ENCODE measurements at places on chromosomes 12 and 14.

DNA sequence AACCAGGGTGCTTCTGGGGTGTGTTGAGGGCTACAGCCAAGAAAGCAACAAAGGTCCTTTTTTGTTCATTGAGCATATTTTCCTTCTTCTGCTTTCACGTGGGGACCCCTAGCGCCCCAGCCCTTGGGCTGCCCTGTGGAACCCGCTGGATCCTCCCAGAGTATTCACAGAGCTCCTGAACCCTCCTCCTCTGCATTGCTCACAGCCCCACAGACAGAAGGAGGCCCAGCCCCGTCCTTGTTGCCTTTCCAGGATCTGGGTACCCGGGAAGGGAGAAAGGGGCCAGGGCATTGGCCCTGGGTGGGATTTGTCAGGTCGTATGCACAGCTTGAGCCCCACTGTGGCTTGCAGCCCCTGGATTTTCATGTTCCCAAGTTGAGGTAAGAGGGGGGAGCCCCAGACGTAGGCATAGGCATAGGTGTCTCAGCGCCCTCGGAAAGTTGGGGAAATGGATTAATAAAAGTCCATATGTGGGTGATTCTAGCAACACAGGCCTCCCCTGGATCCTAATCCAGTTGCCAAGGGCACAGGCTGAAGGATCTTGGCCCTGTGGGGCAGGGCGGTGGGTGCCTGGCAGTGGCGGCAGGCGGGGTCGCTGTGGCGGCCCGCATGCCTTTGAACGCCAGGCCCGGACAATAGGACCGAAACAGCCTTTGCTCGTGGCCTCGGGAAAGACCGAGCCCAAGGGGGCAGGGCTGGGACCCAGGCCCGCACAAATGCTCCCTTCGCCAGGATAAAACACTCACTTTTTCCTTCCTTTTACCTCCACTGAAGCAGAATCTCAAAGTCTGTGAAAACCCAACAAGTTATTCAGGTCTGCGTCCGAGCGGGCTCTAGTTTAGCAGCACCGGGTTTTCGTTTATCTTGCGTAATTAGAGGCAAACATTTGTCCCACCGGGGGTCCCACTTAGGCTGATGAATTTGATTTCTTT lies 3.0 kb upstream of the HOXC10 start:
- DNase-seq: no peak

DNA sequence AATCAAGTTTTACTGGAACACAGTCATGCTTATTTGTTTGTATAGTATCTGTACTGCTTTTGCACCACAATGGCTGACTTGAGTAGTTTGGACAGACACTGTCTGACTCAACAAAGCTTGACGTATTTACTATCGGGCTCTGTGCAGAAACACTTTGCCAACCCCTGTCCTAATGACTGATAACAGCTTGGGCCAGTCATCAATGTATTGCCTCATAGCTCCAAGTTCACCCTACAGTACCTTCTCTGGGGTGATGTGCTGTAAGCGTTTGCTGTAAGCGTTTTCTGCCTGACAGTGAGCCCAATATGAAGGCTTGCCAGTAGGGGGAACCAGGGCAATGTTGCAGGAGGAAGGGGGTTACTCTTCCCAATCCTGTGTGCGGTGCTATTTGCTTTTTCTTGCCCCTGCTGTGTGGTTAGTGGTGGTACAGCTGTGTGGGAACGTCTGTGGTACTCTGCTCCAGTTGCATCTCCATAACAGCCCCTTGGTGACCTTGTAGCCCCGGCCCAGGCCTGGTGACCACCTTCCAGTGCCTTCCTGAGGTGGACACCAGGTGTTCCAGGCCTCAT lies 5.4 kb upstream of the CCDC177 start:
- DNase-seq: no peak

- DNase-seq: no peak
Observed at GRCh38 chr12:88153959-88154358, 11.9 kb downstream of the TMTC3 start.

DNA sequence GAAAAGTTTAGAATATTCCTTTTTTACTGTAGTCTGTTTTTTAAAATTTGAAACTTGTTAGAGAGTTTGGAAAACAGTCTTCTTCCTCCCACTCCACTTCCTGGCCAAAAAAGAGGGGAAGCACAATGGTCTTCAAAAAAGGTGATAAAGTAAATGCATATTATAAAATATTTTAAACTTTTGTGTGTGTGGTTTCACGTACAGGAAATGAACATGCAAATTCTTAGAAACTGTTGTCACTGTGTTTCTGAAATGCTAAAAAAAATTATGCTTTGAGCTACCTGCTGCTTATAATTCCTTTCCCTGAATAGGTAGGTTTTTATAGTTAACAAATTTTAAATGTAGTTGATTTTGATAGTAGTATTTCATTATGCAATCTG lies 2.9 kb downstream of the FGFR1OP2 start:
- DNase-seq: no peak

GRCh38 chr12:130642856-130643255 lies 73.2 kb downstream of the RIMBP2 start:
- no peak for DNase-seq

GRCh38 chr12:3173912-3174311 lies 96.7 kb downstream of the TSPAN9 start:
- DNase-seq: no peak
